Small intestine (tissue), 16 donors: ENCODE measurements at places on chromosomes 5 and 9. TPM values are rescaled to one million over a fixed set of nuclear protein-coding genes. Genes with fewer than 3 reads are reported as not detected.

The CACNA1B gene
- polyA plus RNA-seq: 0.91 TPM

The BTNL3 gene
- 121 TPM for polyA plus RNA-seq

The KIF4B gene
- polyA plus RNA-seq: not detected

The GARIN3 gene
- polyA plus RNA-seq: not detected

The MLANA gene
- 0.58 TPM for polyA plus RNA-seq

The RNF208 gene
- polyA plus RNA-seq: 10.8 TPM

The SLC45A2 gene
- polyA plus RNA-seq: not detected

The HRH2 gene
- polyA plus RNA-seq: 6.3 TPM

The BARHL1 gene
- not detected for polyA plus RNA-seq

The LOX gene
- 0.81 TPM for polyA plus RNA-seq

The MCTP1 gene
- polyA plus RNA-seq: 6.1 TPM

The CCDC187 gene
- polyA plus RNA-seq: 2.7 TPM

The TEX48 gene
- not detected for polyA plus RNA-seq

The FCN1 gene
- 1.1 TPM for polyA plus RNA-seq

The PHAX gene
- polyA plus RNA-seq: 18.4 TPM

The TSLP gene
- 0.13 TPM for polyA plus RNA-seq

The IGFBPL1 gene
- polyA plus RNA-seq: not detected

The TNFAIP8 gene
- polyA plus RNA-seq: 11.6 TPM

The FAM151B gene
- 1.1 TPM for polyA plus RNA-seq

The C9orf50 gene
- not detected for polyA plus RNA-seq

The TLN1 gene
- polyA plus RNA-seq: 88.9 TPM
